Thoracic aorta (tissue), 2 donors: ENCODE measurements at places on chromosomes 7 and 10. TPM values are rescaled to one million over a fixed set of nuclear protein-coding genes. Genes with fewer than 3 reads are reported as not detected.

DNA sequence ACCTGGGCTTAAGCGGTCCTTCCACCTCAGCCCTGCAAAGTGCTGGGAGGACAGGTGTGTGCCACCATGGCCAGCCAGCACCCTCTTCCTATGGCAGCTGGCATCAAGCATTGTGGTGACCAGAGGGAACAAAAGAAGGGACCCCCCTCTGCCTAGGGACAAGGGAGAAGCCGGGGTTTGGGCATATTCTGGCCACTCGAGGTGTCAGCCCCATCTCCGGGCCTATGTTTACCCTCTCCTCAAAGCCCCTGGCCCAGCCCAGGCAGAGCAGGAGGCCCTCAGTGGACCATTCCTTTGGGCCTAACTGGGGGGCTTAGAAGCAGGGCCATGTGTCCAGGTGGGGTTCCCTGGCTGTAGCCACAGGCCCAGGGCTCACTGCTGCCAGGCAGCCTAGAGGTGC, 23.9 kb downstream of the VSIR start:
- no peak overlapping the region for H3K4me3 ChIP-seq
- no peaks in the 10 kb centered on the region for H3K27me3 ChIP-seq
- peaks cover 22% of the 10 kb centered on the region for H3K36me3 ChIP-seq
- peaks cover 25% of the 10 kb centered on the region for H3K4me1 ChIP-seq
- peak overlapping the region; percentile 24 for H3K27ac ChIP-seq

Gene GSAP
- 19.6 TPM for total RNA-seq

Gene KDM7A
- total RNA-seq: 27.9 TPM

Gene GOT1
- total RNA-seq: 12.3 TPM

GRCh38 chr7:111090846-111091245, at the start of gene LRRN3:
TSS of gene LRRN3 (plus strand) at chr7:111091127. CDS start at chr7:111122773, 31,646 bp downstream.
- H3K4me1 ChIP-seq: peaks cover 25% of the 10 kb centered on the region
- no peak for DNase-seq
- H3K36me3 ChIP-seq: no peaks in the 10 kb centered on the region
- no peak within 1 kb of the TSS for H3K27ac ChIP-seq
- no peaks in the 10 kb centered on the region for H3K27me3 ChIP-seq

Gene ITGA8
- 1,173 TPM for total RNA-seq

DNA sequence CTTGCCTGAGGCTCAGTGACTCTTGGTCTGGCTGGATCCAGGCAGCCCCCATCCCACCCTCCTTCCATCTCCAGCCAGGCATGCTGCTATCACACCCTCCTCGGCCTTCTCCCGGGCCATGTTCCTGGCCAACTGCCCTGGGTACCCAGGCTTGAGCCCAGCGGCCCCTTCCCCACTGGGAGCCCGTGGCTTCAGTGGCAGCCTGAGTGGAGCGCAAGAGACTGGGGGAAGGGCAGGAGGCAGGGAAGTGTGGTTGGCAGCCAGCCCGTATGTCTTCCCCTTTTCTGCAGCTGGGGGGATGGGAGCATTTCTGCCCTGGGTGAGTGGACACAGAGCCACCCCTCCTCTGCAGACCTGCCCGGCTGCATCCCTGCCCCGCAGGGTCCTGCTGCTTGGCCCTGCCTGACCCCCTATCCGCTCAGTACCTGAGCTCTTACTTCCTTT, 148.5 kb downstream of the ARHGAP22 start:
- no peak for DNase-seq
- no peaks in the 10 kb centered on the region for H3K4me1 ChIP-seq
- H3K27ac ChIP-seq: no peak overlapping the region
- H3K36me3 ChIP-seq: no peaks in the 10 kb centered on the region

Gene PANK1
- total RNA-seq: 5.5 TPM

- DNase-seq: no peak
- H3K4me3 ChIP-seq: no peak overlapping the region
- H3K27ac ChIP-seq: no peak overlapping the region
- no peaks in the 10 kb centered on the region for H3K4me1 ChIP-seq
Measured at GRCh38 chr7:123658023-123658422, 2.4 kb downstream of the LMOD2 start.

DNA sequence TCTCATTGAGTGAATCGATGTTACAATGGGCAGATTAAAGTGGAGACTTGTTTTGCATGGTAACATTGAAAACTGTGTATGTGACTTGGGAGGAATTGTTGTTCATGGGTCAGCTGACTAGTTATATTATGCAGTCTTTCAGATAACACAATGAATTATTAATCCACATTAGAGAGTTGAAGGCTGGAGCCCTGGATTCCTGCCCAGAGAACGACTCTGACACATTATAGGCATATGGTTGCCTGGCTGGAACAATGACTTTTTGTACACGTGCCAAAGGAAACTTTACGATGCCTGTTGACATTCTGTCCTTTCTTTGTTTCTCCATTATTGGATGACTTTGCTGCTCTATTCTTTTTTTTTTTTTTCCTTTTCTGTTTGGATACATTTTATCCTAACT, 52.3 kb upstream of the TMEM229A start:
- H3K27ac ChIP-seq: no peak overlapping the region
- no peaks in the 10 kb centered on the region for H3K27me3 ChIP-seq
- DNase-seq: no peak
- H3K4me3 ChIP-seq: no peak overlapping the region

DNA sequence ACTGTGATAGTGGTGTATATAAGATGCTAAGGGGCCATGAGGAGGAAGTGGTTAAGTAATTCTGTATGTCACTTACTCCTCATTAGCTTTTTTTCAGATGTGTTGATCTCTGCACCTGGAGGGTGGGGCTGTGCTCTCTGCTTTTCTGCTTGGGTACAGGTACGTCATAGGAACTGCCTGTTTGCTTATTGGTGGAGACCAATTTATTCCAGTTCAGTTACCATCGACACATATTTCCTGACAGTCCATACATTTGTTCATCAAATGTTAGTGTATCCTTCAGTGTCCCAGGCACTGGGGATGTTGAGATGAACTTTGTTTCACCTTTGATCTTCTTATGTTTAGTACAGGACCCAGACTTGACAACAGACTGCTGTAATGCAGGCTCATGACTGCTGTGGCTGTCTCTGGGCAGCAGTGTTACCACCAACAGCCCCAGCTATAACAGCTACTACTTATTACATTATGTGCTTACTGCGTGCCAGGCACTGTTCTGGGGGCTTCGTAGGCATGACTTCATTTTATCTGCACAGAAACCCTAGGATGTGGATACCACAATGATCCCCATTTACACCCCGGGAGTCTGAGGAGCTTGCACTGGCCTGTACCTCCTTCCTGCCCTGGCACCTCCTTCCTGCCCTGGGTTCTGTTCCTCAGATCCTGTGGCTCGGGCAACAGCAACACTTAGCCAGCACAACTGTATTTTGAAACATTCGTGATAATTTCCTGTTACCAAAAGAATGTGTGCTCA, 87.4 kb downstream of the BUB3 start:
- no peaks in the 10 kb centered on the region for H3K27me3 ChIP-seq
- H3K4me1 ChIP-seq: no peaks in the 10 kb centered on the region
- no peaks in the 10 kb centered on the region for H3K36me3 ChIP-seq
- no peak for DNase-seq

DNA sequence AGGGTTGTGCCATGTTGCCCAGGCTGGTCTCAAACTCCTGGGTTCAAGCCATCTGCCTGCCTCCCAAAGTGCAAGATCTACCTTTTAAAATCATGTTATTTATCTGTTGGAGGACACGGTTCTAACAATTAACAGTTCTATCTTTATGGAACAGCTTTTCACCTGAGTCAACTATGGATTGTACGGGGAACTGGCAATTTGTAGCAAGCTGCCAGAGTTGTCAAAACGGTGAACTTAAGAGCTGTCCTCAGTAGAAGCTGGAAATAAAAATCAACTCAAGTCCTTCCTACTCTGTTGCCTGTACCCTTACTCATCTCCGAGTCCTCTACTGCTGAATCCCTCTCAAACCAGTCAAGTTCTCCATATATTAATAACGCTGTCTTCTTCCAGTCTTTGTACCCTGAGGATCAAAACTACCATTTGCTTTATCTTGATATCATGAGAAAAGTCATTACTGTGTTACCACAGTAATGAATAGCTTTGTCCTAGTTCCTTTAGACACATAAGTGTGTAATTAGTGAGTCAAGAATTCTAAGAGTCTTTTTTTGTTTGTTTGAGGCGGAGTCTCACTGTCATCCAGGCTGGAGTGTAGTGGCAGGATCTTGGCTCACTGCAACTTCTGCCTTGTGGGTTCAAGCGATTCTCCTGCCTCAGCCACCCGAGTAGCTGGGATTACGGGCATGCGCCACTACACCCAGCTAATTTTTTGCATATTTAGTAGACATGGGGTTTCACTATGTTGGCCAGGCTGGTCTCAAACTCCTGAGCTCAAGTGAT, 28.2 kb downstream of the HBP1 start:
- no peaks in the 10 kb centered on the region for H3K27me3 ChIP-seq
- peaks cover 10% of the 10 kb centered on the region for H3K4me1 ChIP-seq
- H3K36me3 ChIP-seq: peaks cover 50% of the 10 kb centered on the region
- DNase-seq: no peak

Gene STEAP4
- 127 TPM for total RNA-seq

DNA sequence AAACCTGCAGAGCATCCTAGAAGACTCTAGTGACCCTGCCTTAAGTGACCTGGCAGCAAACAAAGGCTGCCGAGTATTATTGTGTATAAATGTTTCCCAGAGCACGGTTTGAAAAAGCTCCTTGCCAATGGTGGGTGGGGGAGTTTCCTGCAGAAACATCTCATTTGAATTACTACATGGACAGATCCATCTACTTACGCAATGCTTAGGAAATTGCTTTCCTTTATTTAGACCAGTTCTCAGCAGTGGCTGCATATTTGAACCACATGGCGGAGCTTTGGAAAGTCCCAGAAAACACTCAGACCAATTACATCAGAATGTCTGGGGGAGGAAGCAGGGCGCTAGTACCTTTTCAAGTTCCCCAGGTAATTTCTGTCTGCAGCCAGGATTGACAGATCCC, 560.9 kb downstream of the SDK1 start:
- H3K27me3 ChIP-seq: no peaks in the 10 kb centered on the region
- H3K4me1 ChIP-seq: no peaks in the 10 kb centered on the region
- H3K27ac ChIP-seq: no peak overlapping the region
- no peak for DNase-seq

DNA sequence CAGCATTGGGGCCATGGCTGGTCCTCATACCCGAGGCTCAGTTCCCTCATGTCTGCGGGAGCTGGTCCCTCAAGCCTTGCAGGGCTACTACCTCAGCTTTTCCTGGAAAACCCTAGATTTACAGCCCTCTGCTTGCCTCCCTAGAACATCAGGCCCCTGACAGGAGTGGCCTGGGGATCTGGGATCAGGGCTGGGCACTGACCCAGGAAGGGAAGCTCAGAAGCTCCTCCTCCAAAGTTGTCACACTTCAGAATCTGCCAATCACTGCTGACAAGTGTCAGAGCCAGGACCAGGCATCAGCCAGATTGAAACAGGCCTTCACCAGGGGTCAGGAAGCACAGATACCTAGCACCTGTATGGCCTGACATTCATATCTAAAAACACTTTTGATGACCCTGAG, 115.2 kb downstream of the GRID1 start:
- H3K4me1 ChIP-seq: peaks cover 12% of the 10 kb centered on the region
- no peak for DNase-seq
- H3K27me3 ChIP-seq: no peaks in the 10 kb centered on the region
- no peak overlapping the region for H3K27ac ChIP-seq
- no peak overlapping the region for H3K4me3 ChIP-seq

DNA sequence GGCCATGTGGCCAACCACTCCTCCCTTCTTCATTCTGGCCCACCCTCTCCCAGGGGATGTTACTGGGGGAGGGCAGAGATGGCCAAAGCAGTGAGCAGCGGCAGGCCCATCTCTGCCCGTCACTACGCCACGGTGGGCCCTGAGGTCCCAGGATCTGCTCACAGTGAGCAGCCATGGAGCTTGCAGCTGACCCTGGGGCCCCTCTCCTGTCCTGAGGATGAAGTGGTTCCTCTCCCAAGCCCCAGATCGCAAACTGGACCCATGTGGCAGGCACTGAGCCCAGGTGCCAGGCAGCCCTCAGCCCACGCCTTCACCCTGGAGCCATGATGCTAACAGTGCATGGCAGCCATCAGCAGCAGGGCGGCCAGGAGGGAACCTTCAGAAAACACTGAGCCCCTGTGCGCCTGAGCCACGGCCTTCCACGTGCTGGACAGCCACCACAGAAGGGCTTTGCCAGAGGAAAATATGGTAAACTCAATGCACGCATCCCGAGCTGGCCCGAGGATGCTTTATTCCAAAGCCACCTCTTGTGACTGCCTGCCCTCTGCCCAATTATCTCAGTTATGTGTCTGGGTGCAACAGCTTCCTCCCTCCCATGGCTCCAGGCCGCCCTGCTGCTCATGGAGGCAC, 485.7 kb downstream of the PTPRN2 start:
- H3K27ac ChIP-seq: no peak overlapping the region
- no peaks in the 10 kb centered on the region for H3K4me1 ChIP-seq
- no peaks in the 10 kb centered on the region for H3K36me3 ChIP-seq
- H3K4me3 ChIP-seq: no peak overlapping the region
- no peak for DNase-seq
- H3K27me3 ChIP-seq: no peaks in the 10 kb centered on the region

Gene C7orf25
- 17.1 TPM for total RNA-seq

GRCh38 chr7:112784603-112785002, 5.6 kb downstream of the TMEM168 start:
- no peak overlapping the region for H3K4me3 ChIP-seq
- no peak overlapping the region for H3K27ac ChIP-seq
- no peak for DNase-seq
- no peaks in the 10 kb centered on the region for H3K36me3 ChIP-seq

DNA sequence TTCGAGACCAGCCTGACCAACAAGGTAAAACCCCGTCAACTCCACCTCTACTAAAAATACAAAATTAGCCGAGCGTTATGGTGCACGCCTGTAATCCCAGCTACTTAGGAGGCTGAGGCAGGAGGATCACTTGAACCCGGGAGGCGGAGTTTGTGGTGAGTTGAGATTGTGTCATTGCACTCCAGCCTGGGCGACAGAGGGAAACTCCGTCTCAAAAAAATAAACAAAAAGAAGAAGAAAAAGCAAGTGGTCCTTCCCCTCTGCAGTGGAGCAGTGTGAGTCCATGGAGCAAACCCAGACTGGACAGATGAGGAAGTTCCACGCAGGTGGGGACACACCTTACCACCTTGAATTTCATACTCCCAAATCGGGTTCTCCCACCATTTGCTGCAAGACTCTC, 13.1 kb upstream of the SERPINE1 start:
- H3K27ac ChIP-seq: peak overlapping the region; percentile 42
- H3K27me3 ChIP-seq: no peaks in the 10 kb centered on the region
- no peak overlapping the region for H3K4me3 ChIP-seq
- H3K36me3 ChIP-seq: no peaks in the 10 kb centered on the region
- peaks cover 46% of the 10 kb centered on the region for H3K4me1 ChIP-seq

- H3K4me3 ChIP-seq: no peak overlapping the region
- no peaks in the 10 kb centered on the region for H3K36me3 ChIP-seq
- no peak overlapping the region for H3K27ac ChIP-seq
- H3K27me3 ChIP-seq: no peaks in the 10 kb centered on the region
Measured at GRCh38 chr10:28838908-28839307, 161.6 kb downstream of the BAMBI start.
